ENCODE measurements at places on chromosomes 4 and X.

DNA sequence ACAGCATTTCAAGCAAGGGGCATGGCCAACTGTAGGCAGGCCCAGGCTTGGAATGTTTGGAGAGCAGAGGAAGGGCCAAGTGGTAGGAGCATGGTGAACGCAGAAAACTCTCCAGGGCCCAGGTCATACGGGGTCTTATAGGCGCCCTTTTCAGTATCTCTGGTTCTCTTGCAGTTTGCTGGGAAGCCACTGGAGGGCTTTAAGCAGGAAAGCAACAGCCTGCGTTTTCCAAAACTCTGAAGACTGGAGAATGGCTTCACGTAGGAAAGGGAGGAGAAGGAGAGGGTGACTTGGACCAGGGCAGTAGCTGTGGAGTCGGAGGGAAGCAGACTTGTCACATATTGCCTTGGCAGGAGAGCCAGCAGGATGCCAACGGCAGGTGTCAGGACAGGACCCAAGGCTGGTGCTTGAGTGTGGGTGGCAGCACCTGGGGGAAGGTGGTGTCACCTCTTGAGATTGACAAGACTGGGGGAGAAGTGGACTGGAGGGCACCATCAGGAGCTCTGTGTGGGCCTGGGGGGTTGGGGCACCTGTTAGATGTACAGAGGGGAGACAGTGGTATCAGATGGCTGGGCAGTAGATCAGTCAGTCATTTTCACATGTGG lies 21.9 kb downstream of the TKTL1 start:
- no peak for DNase-seq

DNA sequence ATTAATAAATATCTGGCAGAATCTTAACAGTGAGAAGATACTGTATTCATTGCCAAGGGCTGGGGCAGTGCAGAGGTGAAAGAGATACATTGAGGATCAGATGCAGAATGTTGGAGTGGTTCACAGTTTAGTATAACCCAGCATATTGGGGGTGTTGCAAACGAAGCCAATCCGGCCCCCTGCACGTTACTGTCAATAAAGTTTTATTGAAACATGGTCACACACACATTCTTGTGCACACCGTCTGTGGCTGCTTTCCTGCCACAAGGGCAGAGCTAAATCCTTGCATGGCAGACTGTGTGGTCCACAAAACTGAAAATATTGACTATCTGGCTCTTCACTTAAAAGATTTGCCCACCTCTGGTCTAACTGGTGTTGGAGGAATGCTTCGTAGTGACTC lies 119.7 kb downstream of the SHOX start:
- no peak for DNase-seq

GRCh38 chr4:42453612-42454011 lies 56.3 kb downstream of the SHISA3 start:
- DNase-seq, result no peak

DNA sequence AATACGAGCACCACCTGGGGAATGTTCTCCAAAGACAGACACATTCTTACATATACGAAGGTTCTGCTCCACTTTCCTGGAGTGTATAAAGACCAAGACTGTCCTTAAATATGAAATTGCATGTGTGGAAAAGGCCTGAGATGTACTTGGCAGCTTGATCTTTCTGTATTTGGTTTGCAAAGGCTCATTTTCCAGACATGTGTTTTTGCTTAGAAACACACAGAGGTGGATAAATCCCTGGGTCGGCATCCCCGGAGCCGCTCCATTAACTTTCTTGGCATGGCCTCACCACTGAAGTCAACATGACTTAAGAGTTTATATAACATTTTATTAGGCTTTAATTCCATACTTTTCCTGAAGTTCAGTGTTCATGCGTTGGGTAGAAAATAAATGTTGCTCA lies 239.4 kb downstream of the LDB2 start:
- DNase-seq, result no peak

DNA sequence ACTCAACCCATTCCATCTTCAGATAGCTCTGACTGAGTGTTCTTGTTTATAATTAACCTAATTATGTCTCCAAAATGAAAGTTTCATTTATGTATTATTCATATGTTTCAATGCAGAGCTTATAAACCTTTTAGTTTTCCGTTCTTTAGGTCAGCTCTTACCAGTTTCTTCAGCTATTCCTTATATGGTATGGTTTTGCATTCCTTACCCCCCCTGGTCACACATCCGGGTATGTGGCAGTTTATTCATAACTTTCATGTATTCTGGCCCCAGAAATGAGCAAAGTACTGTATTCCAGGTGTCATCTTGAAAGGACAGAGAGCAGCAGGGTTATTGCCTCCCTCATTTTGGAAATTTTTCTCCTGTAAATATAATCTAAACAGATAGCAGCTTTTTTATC lies 16.8 kb upstream of the IGSF1 start:
- no peak for DNase-seq

DNA sequence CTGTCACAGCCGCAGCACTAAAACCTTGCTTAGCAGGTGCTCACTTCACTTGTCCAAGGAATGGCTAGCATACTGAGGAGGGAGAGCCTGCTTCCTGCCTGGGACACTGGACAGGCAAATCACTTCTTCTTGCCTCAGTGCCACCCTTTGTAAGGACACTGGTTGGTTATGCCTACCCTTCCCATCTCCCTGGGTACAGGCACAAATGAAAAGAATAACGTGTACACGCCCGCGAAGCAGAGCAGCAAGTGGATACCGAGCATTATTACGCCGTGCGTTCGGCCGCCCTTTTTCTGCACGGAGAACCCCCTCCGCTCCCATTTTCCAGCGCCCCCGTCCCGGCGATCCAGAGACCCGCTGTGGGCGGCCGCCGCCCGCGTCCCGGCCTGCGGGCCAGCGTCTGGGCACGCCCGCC lies 338 bp upstream of the KLHL2 start:
- DNase-seq, result no peak

- DNase-seq, result no peak
Measured at GRCh38 chrX:23012162-23012561, 12.4 kb downstream of the DDX53 start.

GRCh38 chrX:802846-803245 lies 172.3 kb downstream of the SHOX start:
- no peak for DNase-seq

GRCh38 chrX:13716905-13717304 lies 17.5 kb downstream of the TRAPPC2 start:
- DNase-seq, result no peak

DNA sequence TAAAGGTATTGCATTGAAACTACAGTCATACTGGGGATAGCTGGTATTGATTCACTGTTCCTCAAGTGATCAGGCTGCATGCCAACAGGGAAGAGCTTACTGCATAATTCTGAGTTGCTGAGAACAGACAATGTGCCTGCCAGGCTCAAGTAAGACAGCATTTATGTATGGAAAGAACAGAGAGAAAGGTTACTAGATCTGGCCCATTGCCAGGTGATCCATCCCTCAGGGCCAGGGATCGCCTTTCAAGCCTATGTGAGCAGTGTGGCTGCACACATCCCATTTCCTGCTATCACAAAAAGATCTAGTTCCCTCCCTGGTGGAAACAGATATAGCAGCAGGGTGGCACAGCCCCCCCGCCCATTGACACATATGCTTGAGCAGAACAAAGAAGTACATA lies 254.0 kb downstream of the TMA16 start:
- DNase-seq, result no peak

- DNase-seq, result no peak
Measured at GRCh38 chrX:23795221-23795620, 12.2 kb downstream of the SAT1 start.

- no peak for DNase-seq
Measured at GRCh38 chrX:17822351-17822750, 38.7 kb downstream of the RAI2 start.

GRCh38 chr4:134958862-134959261 lies 757.3 kb upstream of the PABPC4L start:
- DNase-seq, result no peak

- no peak for DNase-seq
Measured at GRCh38 chr4:137181293-137181899, 350.9 kb downstream of the PCDH18 start.

- DNase-seq, result no peak
Measured at GRCh38 chr4:147110473-147111367, 165.1 kb upstream of the TTC29 start.

DNA sequence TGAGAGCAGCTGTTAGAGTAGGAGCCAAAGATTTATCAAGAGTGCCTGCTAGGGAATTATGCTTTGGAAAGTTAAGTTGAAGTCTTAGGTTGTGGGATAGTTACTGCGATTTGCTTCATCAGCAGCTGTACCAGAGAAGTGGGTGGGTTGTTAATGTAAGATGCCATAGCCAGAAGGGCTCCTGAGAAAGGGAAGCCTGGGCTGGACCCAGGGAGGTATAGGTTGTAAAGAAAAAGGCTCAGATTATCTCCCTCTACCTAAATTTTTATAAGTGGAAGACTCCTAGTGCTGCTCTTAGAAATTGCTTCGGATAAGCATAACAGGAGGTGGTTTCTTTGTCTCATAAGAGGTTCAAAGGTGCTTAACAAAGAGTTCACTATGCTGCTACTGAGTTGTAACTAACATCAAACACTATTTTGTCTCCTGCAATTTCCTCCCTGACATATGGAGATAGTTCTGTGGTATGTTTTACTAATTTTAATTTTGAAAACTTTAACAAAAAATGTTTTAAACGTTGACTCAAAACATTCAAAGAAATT lies 356.9 kb downstream of the DTHD1 start:
- no peak for DNase-seq

GRCh38 chr4:57220172-57220571 lies 110.0 kb upstream of the IGFBP7 start:
- DNase-seq, result no peak
